ENCODE measurements at places on chromosomes 4 and X. TPM values are rescaled to one million over a fixed set of nuclear protein-coding genes. Genes with fewer than 3 reads are reported as not detected.

- DNase-seq: no peak
These were observed 567.6 kb upstream of the SLIT2 start for GRCh38 chr4:19684084-19684483.

- DNase-seq: no peak
These were observed 12.1 kb downstream of the TBC1D1 start for GRCh38 chr4:37902738-37903693.

GRCh38 chr4:82681754-82682153 is 116.8 kb downstream of the SCD5 start:
- DNase-seq: no peak

GRCh38 chr4:138255917-138256597 is 13.9 kb upstream of the SLC7A11 start:
- DNase-seq: no peak

CCDC110 gene
- 0.07 TPM for total RNA-seq

PNMA6F gene
- not detected for total RNA-seq

GRCh38 chr4:74158466-74159142 is 686 bp downstream of the MTHFD2L start:
- DNase-seq: peak; percentile 13

NIPAL1 gene
- total RNA-seq: 3.9 TPM

ARAP2 gene
- total RNA-seq: 10.1 TPM

MAGEB1 gene
- total RNA-seq: not detected

- DNase-seq: no peak
These were observed 375.3 kb downstream of the IDS start for GRCh38 chrX:149129767-149130166.

PDGFRA gene
- not detected for total RNA-seq

DNA sequence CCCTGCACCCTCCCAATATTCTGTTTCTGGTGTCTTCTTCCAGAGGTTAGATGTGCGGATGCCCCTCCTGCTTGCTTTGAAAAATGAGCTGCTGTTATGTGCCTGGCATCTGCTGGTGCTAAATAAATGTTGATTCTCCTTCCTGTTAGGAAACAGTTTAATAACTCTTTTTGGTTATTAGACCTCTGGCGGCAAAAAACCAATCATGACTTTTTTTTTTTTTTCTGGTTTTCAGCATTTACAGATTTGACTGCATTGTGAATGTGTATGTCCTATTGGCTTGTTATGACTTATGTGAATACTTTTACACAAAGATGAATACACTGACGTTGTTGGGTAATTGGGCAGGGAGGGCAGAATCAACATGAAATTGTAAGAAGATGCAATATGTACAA is 13.6 kb upstream of the TMEM156 start:
- DNase-seq: no peak

GRCh38 chr4:53014881-53015280 is 152.8 kb downstream of the RASL11B start:
- DNase-seq: no peak

GRCh38 chrX:13232484-13232883 is 87.4 kb downstream of the ATXN3L start:
- DNase-seq: no peak

TNIP3 gene
- total RNA-seq: 0.07 TPM

BCOR gene
- 24.3 TPM for total RNA-seq

- no peak for DNase-seq
These were observed 9.5 kb downstream of the HHIP start for GRCh38 chr4:144655491-144655890.

DNA sequence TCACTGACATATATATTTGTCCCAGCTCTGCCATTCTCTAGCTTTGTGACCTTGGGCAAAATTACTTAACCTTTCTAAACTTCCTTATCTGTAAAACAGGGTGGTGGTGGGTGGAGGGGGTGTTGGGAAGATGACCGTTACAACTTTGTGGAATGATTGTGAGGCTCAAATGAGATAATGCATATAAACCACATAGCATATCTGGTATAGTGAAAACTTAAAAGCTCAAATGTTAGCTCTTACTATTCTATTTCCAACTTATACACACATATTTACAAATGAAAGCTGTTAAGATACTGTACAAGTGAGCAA is 52.9 kb upstream of the HPRT1 start:
- DNase-seq: no peak

- DNase-seq: no peak
These were observed 20.5 kb downstream of the MGST2 start for GRCh38 chr4:139686130-139686529.

DNA sequence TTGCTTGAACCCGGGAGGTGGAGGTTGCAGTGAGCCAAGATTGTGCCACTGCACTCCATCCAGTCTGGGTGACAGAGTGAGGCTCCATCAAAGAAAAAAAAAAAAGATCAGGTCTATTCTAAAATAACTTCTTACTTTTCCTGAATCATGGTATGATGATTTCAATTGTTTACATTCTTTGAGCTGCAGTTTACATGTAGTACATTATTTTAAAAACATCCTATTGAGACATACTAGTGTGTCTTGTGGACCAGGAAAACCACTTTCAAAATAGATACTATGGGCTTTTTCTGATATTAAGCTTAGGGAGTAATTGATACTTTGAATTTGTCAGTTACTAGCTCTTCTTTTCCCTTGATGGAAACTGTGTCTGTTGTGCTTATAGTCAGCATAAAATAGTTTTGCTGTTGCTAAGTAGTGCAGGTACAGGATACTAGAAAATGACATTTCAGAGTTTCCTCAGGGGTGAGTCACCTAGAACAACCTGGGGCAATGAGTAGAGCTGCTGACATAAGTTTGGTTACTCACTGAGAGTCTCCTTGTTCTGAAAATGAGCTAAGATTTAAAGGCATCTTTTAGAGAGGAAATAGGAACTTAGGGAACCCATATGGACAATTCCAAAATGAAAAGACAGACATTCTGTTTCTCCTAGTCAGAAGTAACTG is 53.2 kb upstream of the C4orf54 start:
- peak; percentile 47 for DNase-seq

DNA sequence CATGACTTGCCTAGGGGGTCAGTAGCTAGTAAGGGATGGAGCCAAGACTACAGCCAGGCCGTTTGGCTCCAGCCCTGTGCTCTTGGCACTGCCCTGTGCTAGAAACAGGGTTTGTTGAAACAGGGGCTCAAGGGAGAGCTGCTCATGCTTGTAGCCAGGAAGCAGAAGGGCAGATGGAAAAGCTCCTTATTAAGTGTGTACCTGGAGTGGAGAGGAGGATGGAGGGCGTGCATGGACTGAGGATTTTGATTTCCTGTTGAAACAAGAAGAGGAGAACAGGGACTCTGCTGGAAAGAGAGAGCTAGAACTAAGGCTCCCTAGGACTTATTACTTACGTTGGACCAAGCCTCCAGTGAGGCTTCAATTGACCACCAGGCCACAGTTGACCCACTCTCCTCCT is 363.0 kb downstream of the MID1IP1 start:
- DNase-seq: no peak

- DNase-seq: no peak
These were observed 15.7 kb upstream of the DRP2 start for GRCh38 chrX:101203761-101204351.

DNA sequence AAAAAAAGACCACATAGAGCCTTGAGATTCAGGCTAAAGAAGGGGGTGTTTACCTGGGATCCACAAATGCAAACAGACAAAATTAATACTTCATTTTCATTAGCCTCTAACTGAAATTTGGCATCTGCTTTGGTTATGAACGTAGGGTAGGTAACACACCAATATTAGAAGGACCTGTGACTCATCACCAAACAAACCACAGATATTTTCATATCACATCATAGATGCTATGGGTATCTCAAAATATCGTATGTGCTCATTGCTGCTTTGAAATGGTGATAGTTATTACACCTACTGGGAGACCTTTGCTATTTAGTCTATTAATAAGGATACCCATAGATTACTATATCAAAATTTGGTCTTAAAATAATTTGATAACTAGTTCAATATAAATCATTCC is 180.6 kb upstream of the MAP3K15 start:
- DNase-seq: no peak

NDNF gene
- total RNA-seq: 0.46 TPM

GRCh38 chrX:27608671-27609070 is 18.5 kb downstream of the DCAF8L2 start:
- DNase-seq: no peak

DNA sequence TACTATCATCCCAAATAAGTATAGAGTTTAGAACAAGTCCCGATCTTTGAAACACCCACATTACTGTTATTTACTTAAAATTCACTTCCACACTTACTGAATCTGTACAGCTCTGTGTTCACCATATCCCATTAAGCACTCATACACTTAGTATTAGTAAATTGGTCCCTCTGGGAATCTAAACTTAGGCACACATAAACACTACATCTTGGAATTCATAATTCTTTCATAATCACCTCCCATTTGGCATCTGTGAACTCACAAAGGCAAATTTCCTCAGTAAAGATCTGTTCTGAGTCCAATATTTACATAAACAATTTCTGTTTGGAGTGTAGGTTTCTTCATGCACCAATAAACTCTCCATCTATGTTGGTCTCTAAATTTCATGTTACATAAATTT is 52.6 kb upstream of the PPARGC1A start:
- DNase-seq: no peak

DNA sequence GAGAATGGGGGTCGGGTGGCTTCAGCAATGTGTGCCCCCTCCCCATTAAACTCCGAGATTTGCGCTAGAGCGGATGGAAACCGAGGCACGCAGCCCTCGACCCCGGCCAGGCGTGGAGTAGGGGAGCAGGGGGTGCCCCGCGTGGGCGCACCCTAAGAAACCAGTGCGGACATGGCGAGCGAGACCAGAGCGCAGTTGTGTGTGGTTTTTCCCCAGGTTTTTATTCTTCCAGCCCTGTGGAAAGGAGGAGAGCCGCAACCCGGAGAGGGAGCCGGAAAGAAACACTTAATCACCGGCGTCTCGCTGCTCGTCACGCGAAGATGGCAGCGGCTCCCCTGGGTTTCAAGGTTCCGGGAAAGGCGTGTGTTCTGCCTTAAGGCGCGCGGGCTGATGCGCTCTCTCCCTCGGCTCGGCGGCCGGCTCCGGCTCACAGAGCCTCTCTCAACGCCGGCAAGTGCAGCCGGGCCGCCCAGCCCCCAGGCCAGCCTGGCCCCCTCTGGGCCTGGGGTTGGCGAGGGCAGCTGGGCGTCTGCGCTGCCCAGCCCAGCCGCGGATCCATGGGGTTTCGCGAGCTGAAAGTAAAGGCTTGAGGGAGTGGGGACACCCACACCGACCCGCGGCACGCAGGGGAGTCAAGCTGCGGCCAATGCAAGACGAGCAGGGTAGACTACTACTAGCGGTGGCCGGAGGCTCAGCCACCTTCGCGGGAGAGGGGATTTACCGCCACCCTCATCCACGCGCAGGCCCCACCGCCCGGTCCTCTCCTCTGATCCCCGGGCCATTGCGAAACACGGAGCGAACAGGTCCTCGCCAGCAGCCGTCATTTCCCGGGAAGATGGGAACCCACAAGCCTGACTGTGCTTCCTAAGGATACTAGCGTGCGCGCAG is 74.0 kb upstream of the BCOR start:
- no peak for DNase-seq

DNA sequence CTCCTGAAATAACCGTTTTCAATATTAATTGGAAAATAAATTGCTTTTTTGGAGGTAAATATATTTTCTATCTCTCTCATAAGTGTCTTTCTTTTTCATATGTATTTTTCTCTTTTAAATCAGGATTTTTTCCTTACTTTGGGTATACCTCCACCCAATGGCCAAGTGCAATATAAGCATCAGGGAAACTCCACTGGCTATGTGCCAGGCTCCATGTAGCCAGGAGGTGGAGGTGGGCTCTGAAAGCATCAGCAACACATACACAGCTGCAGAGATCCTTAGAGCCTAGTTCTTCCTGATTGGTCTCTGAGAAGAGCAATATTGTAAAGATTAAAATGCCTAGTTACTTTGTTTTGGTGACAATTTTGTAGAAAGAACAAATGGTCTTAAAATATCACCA is 3.4 kb downstream of the GABRA2 start:
- no peak for DNase-seq

DNA sequence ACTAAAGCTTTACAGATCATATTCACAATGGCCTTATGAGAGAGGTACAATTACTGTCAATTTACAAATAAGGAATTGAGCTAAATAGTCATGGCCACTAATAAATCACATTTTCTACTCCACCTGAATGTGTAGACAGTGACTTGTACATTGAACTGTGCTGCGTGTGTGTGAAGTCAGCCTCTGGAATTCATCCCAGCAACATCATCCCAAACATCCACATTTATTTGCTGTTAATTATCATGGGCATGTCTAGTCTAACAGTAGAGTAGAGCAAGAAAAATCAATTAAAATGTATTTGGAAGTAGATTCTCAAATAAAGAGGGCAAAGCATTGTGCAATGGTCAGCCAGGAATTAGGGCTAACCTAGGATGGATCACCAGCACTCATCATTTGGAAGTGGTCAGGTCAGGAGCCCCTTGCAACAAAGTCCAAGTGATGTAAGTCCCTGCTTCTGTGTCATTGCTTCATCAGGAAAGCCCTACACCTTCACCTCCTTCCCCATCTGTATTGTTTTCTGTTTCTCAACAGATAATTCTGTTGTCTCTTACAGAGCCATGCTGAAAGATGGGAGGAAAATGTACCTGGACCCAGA is 4.8 kb upstream of the PF4V1 start:
- no peak for DNase-seq

GRCh38 chrX:11103751-11104150 is 7.4 kb upstream of the HCCS start:
- no peak for DNase-seq

BTC gene
- total RNA-seq: 5.4 TPM

- no peak for DNase-seq
These were observed 2.1 kb upstream of the APBB2 start for GRCh38 chr4:41216294-41217019.

- no peak for DNase-seq
These were observed 14.3 kb downstream of the SGMS2 start for GRCh38 chr4:107838861-107839565.

GRCh38 chrX:118047446-118048186 is 69.0 kb downstream of the KLHL13 start:
- DNase-seq: no peak

DNA sequence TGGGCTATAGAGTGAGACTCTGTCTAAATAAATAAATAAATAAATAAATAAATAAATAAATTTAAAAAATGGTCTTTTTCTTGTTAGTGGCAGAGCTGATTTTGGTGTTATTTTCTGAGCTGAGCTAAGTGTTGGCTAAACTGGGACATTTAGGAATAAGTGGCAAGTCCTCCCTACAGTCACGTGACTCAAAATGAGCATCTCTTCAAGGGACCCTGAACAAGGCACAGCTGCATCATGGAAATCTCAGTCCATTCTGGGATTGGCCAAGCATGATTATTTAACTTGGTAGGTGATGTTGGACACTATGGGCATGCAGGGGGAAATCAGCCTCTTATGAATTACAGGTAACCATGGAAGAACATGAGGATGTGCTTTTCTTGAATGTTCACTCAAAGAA is 42.0 kb downstream of the HAND2 start:
- DNase-seq: no peak

CYSLTR1 gene
- not detected for total RNA-seq

PHOX2B gene
- not detected for total RNA-seq

IDUA gene
- 5.8 TPM for total RNA-seq

NKX6-1 gene
- not detected for total RNA-seq

DNA sequence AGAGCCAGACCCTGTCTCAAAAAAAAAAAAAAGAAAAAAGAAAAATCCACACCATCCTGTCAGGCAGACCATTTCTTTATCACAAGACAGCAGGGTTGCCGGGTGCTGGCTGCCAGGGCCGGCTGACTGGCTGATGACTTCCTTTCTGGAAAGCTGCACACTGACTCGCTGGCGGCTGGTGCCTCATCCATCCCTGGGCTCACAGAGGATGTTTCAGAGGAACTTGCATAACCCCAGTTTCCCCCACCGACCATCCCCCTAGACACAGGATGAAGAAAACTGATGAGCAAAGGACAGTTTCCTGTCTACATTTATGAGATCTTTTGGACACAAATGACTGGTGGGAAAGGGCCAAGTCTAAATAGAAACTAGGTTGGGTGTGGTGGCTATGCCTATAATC is 14.1 kb downstream of the HPSE start:
- DNase-seq: no peak

Data from epithelial cell of proximal tubule (primary cell).